ENCODE measurements at places on chromosomes 3 and 15.

- H3K27ac ChIP-seq, result no peak overlapping the region
- no peaks in the 10 kb centered on the region for H3K27me3 ChIP-seq
- no peak for DNase-seq
- H3K36me3 ChIP-seq, result peaks cover 13% of the 10 kb centered on the region
- H3K4me1 ChIP-seq, result no peaks in the 10 kb centered on the region
Observed at GRCh38 chr3:31661286-31661685, 128.6 kb downstream of the STT3B start.

- no peak overlapping the region for H3K4me3 ChIP-seq
- DNase-seq, result no peak
- peaks cover 38% of the 10 kb centered on the region for H3K27me3 ChIP-seq
- H3K4me1 ChIP-seq, result no peaks in the 10 kb centered on the region
- no peak overlapping the region for H3K27ac ChIP-seq
- no peaks in the 10 kb centered on the region for H3K36me3 ChIP-seq
Observed at GRCh38 chr15:95326431-95327182, 1003.9 kb upstream of the NR2F2 start.

DNA sequence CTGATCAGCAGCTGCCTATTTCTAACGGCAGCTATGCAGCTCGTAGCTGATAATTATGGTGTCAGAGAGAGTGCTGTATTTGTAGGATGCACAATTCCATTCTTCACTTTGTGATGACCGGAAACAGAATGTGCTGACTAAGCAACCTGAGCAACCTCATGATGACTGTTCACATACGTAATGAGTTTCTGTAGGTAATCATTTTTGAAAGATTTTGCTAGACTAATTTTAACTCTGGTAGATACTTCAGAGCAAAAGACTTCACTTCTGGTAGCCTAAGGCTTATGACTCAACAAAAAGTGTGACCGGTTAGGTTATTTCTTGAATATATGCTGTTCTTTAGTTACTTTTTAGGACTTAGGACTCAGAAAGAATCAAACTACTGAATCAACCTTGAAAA, 567.7 kb downstream of the NAALADL2 start:
- H3K36me3 ChIP-seq, result no peaks in the 10 kb centered on the region
- H3K27me3 ChIP-seq, result no peaks in the 10 kb centered on the region
- H3K4me3 ChIP-seq, result no peak overlapping the region
- no peak for DNase-seq
- H3K4me1 ChIP-seq, result no peaks in the 10 kb centered on the region

GRCh38 chr15:81633889-81634288, 259.9 kb upstream of the TMC3 start:
- H3K4me1 ChIP-seq, result no peaks in the 10 kb centered on the region
- DNase-seq, result no peak

DNA sequence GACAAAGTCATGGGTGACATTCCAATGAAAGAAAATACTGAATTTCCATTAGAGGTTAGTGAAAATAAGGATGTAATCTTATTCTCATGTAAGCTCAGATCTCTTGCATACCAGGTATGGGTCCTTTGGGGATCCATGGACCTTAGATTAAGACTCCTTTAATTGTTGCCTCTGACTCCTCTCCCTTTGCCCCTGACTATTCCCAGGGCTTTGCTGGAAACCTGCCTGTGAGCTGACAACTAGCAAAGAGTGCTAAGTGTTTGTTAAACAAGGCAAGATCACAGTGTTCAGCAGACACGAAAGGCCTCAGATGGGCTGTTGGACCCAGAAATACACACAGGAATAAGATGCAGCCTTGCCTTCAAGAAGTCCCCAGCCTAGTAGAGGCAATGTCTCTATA, 32.1 kb downstream of the ACKR2 start:
- peaks cover 4% of the 10 kb centered on the region for H3K4me1 ChIP-seq
- no peak for DNase-seq
- H3K27ac ChIP-seq, result no peak overlapping the region

DNA sequence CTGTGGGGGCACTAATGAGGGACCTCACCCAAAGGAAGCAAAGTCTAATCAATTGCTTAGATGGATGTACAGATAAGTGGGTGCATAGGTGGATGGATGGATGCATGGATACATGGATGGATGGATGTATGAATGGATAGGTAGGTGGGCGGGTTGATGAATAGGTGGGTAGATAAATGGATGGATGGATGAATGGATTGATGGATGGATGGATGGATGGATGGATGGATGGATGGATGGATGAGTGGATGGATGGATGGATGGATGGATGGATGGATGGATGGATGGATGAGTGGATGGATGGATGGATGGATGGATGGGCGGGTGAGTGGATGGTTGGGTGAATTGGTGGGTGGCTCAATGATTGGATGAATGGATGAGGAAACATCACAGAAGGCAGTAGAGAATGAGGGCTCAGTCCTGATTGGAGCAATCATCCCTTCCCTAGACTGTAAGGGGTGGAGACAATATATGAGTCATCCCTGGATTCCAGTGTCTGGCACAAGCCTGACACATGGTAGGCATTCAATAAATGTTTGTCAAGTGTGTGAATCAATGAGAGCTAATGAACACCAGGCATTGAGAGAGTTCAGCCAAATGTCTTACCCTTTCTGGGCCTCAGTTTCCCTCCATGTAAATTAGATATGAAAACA, 40.4 kb upstream of the PXYLP1 start:
- H3K27me3 ChIP-seq, result peaks cover 18% of the 10 kb centered on the region
- DNase-seq, result no peak
- H3K36me3 ChIP-seq, result no peaks in the 10 kb centered on the region
- no peak overlapping the region for H3K27ac ChIP-seq
- H3K4me1 ChIP-seq, result peaks cover 10% of the 10 kb centered on the region

Data from activated T-helper 2 cell treated with anti-CD3 and anti-CD28 coated beads, Interferon-gamma antibody, Interleukin-2, Interleukin-4, amounts not matched to agents 10 μg/mL and 5 μg/mL and 100 μg/mL, durations not matched to agents 14 hours and 24 hours and 36 hours (primary cell).